ENCODE measurements at places on chromosomes 3 and 15.

DNA sequence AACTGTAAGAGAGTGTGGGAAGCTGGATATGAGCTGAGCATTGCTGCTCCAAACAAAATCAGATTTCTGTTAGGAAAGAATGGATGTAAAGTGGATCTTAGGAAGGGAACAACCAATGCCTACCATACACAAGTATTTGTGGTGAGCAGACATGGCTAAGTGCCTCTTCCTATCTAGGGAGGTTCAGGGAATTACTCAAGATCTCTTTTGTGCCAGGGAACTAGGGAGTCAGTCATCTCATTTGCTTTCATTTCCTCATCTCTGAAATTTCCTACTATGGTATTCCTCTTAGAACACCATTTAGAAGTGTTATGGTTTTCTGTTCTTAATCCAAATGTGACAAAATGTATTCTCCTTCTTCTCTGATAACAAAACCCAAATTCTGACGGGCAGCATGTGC is 396.5 kb downstream of the FHIT start:
- peak; percentile 15 for DNase-seq

DNA sequence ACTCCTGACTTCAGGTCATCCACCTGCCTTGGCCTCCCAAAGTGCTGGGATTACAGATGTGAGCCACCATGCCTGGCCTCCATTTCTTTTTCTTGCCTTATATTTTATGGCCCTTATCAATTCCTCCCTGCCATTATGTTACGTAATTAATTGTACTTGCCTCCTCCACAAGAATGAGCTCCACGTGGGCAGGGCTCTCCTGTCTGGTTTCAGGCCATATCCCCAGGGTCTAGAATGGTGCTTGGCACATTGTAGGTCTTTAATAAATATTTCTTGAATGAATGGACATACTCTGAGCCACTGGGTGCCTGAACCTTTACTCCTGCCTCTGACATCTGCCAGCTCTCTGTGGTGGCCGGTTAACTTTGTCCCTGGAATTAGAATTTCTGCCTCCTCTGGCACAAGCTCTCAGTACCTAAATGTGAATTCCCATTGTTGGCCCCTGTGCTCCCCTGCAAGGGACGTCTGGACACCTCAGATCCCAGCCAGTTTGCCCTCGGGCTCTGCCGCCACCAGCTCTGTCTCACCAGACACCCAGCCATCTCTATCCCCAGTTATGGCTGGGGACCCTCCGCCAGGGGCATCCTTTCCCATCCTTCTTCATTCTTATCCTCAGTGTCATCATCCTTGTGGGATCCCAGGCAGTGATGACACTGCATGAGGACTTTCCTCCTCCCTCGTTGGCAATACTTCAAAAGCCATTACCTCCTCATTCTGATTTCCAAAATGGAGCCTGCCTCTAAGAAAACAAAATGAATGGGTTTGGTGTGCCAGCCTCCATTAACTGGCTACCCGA is 165.6 kb upstream of the SMAD3 start:
- DNase-seq = peak; percentile 81

GRCh38 chr15:68047826-68048225 is 6.3 kb upstream of the PIAS1 start:
- DNase-seq = no peak

GRCh38 chr15:73994912-73995622 is 551 bp downstream of the PML start:
- DNase-seq = peak; percentile 55

DNA sequence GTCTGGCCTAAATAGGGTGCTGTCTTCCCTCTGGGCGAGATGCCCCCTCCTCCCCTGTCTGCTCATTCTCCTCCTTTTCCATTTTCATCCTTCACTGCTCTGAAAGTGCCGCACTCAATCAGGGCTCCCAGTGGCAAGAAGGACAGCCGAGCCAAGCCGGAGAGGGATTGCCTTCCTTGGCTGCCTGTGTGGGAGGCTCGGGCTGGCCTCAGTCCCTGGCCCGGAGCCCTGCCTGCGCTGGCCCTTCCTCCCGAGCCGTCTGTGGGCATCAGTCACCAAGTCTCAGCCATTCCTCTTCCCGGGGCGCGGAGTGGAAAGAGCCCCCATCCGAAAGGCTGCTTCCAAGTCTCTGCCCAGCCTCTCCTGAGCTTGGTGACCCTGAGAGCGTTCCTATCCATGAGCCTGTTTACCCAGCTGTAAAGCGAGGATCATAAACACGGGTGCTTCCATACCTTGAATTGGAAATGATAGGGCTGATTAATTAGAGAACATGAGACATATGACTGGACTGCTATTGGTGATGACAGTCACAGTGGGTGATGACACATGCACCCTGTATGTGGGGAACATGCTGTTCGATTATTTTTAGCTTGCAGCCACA is 59.1 kb upstream of the TLE3 start:
- peak; percentile 85 for DNase-seq

GRCh38 chr3:32865383-32865782 is 47.6 kb downstream of the TRIM71 start:
- peak; percentile 77 for DNase-seq

- DNase-seq = no peak
Measured at GRCh38 chr15:100877551-100877950, 2.1 kb upstream of the ALDH1A3 start.

- peak; percentile 23 for DNase-seq
Measured at GRCh38 chr3:184230603-184231528, 1.5 kb downstream of the VWA5B2 start.

- DNase-seq = no peak
Measured at GRCh38 chr3:52925405-52926313, 28.3 kb upstream of the STIMATE start.

- DNase-seq = no peak
Measured at GRCh38 chr3:46296826-46297225, 54.6 kb downstream of the CCR3 start.

DNA sequence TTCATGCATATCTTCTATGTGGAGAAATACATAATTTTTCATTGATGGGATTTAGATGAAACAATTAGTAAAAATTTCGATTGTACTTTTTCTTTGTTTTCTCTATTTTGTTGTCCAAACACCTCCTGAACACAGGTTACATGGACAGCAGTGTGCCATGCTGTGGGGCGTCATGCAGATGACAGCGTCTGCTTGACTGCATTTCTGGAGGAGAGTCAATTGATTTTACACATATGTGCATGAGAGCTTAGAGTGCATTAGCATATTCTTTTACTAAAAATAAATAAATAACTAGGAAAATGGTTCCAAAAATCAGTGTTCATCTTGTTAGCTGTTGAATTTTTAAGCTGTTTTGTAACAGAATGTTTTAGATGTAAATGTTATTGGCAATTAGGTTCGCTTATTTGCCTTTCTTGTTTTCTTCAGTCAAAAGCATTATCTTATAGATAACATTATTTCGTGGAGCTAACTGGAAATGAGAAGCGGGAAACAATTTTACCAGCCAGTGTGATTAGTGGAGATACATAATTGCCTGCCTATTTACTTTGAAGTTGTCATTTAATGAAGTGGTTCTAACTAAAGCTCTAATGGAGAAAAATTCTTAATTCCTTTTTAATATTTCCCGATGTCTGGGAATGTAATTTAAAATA is 82.7 kb upstream of the VGLL3 start:
- DNase-seq = no peak

DNA sequence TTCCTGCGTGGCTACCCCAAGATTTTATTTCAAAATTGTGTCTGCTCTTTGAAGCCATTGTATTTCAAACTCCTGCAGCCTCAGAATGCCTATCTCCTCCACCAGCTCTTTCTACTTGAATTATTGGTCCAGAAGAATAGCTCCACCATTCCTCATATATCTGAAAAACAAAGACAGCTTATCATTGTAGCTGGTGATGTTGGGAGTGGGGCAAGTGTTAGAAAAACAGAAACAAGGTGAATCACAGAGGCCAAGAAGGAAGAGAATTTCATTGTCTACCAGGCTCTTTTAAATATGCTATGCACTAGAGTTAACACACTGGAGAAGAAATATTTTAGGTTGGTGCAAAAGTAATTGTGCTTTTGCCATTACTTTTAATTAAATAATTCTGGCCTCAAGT is 307.9 kb upstream of the ROPN1 start:
- DNase-seq = no peak

- no peak for DNase-seq
Measured at GRCh38 chr15:92853222-92853621, 46.9 kb upstream of the CHD2 start.

GRCh38 chr3:27521179-27521871 is 37.1 kb upstream of the SLC4A7 start:
- peak; percentile 93 for DNase-seq

- peak; percentile 28 for DNase-seq
Measured at GRCh38 chr3:53729618-53730017, 116.6 kb downstream of the CHDH start.

DNA sequence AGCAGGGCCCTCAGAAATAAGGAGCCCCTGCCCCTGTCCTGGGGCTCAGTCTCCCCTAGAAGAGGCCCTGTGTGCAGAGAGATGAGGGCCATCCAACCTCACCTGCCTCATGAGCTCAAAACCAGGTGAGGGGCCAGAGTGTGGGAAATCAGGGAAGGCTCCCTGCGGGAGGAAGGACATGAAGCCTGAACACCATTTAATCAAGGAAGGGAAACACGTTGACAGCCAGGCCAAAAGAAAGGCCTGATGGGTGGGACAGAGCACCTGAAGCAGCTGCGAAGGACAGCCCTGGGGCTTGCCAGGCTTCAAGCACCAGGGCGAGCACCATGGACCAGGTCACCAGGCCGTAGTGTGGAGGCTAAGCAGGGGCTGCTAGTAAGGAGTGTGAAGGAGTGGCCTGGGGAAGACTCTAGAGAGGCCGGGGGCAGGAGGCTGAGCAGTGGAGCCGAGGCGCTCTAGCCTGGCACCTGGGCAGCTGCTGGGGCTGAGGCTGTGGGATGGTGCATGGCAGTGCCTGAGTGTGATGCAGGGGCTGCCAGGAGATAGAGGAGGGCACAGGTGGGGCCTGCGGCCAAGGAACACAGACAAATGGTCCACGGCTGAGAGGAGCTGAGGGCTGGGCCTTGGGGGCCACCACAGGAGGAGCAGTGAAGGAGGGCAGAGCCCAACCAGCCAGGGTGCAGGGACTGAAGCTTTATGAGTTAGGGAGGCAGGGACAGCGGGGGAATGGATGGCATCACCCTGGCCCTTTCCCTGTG is 16.1 kb downstream of the ACAA1 start:
- DNase-seq = no peak

DNA sequence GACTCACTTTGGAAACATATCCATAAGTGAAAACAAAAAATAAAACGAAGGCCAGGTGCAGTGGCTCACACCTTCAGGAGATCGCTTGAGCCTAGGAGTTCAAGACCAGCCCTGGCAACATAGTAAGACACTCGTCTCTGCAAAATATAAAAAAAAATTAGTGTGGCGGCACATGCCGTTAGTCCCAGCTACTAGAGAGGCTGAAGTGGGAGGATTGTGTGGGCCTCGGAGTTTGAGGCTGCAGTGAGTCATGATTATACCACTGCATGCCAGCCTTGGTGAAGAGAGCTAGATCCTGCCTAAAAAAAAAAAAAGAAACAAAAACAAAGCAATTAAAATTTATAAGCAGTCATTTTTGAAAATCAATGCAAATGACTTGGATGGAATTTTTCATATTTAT is 54.7 kb upstream of the NANOGP8 start:
- DNase-seq = no peak

- no peak for DNase-seq
Measured at GRCh38 chr15:63067306-63067705, 24.8 kb downstream of the TPM1 start.

DNA sequence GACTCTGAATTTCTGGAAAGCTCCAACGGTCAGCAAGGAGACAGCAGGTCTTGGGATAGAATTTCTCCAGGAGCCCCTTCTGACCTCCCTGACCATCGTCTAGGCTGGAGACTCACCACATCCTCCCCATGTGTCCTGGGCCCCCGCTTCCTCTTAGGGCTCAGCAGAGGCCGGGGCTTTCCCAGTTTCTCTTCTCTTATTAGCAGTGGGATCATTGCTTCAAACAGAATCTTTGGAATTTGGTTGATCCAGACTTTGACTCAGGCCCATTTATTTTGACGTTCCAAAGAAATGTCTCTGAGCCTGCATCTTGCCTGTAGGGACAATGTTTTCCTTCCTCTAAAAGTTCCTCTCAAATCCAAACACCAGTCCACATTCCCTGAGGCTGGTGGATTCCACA is 38.4 kb upstream of the SLC6A6 start:
- no peak for DNase-seq

GRCh38 chr3:194906229-194906629 is 220.5 kb downstream of the FAM43A start:
- DNase-seq = peak; percentile 52

GRCh38 chr3:71189480-71189879 is 394.0 kb downstream of the FOXP1 start:
- peak; percentile 31 for DNase-seq

DNA sequence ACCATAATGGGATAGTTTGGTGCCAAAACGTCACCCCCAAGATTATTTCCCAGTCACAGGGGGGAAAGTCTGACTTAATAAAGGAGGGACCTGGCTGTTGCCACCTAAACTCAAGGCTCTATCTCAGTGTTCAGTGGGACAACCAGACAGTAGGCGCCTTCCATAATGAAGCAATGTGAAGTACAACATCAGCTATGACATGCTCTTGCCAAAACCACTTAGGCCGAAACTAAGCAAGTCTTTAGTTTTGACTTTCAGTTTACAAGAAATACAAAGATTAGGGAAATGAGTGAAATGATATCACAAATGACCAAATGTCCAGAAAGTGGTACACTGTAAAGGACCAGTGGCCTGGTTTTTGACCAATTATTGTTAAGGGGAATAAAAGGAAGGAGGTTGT is 32.9 kb downstream of the SOX14 start:
- no peak for DNase-seq

- peak; percentile 83 for DNase-seq
Measured at GRCh38 chr3:27544372-27544865, 60.2 kb upstream of the SLC4A7 start.

- peak; percentile 100 for DNase-seq
Measured at GRCh38 chr3:133573054-133573628, 345 bp upstream of the CDV3 start.

Measured in GM23248 (cell line).